ENCODE measurements at places on chromosomes 5 and 9. TPM values are rescaled to one million over a fixed set of nuclear protein-coding genes. Genes with fewer than 3 reads are reported as not detected.

The IL33 gene
- total RNA-seq: 24.4 TPM

The CDH9 gene
- not detected for total RNA-seq

The SLC36A2 gene
- not detected for total RNA-seq

DNA sequence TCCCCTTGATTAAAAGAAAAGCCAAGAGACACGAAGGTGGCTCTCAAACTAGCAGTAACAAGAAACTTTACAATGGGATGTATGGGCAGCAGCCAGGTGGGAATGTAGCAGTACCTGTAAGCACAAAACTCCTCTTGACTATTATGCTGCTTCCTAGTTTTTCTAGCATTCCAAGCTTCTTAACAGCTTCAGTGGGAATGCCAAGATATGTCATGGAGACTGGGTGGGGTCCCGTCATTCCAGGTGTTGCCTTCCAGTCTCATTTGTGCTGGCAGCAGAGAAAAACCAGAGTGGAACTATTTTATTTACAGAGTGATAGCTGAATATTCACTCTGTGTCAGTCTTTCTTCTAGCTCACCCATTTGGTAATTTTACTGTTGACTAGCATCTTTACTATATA, 236.6 kb downstream of the ARL15 start:
- no peak overlapping the region for H3K4me3 ChIP-seq
- DNase-seq: no peak
- no peak overlapping the region for H3K27ac ChIP-seq
- H3K27me3 ChIP-seq: no peaks in the 10 kb centered on the region

DNA sequence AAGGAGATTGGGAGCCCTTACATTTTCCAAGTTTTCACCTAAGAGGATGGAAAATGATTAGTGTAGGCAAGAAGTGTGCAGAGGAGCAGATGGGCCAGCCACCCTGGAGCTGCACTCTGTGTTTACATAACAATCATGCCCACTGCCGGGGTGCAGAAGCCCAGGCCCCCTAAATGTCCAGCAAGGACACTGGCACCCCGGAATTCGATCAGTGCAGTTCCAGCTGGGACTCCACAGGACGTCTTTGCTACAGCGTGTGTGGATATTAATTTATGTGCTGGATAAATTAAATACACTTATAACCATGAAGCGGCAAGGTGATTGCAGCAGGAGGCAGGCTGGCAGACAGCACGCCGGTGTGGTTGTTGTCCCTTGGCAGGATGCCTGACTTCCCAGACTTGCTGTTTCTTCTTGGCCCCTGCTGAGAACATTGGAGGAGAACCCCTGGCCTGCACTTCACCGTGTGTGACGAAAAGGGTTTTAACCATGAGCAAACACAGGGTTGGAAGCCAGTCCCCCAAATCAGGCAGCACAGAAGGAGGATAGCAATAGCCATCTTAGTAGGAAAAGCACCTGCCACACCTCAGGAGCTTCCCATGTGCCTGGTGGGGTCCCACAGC, 73.7 kb downstream of the GADD45G start:
- H3K4me3 ChIP-seq: no peak overlapping the region
- H3K27ac ChIP-seq: no peak overlapping the region
- DNase-seq: no peak
- H3K27me3 ChIP-seq: no peaks in the 10 kb centered on the region

DNA sequence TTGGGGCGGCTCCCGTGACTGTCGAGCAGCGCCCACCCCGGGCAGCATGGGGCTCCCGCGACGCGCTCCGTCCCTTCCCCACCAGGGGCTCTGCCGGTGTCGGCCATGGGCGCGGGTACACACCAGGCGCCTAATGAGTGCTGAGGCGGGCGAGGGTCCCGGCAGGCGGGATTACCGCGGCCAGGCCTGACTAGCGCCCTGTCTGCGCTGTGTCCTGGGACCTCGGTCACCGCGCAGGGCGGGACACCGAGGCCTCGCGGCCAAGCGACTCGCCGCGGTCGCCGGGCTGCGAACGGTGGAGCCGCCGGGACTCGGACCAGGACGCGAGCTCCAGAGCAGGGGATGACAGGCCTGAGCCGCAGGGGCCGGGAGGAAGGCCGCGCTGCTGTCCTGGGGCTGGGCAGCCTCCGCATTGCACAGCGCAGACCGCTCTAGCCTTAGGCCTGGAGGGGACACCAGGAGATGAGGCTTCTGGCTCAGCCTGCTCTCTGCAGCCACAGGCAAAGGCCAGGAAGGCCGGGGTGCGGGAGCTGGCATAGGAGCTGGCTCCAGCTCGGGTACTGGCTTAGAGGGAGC, 14.1 kb downstream of the LCN10 start:
- peak overlapping the region; percentile 82 for H3K4me3 ChIP-seq
- H3K36me3 ChIP-seq: peaks cover 33% of the 10 kb centered on the region
- no peaks in the 10 kb centered on the region for H3K27me3 ChIP-seq
- peak overlapping the region; percentile 77 for H3K27ac ChIP-seq

GRCh38 chr9:93827545-93828330, 127.4 kb downstream of the BARX1 start:
- peaks cover 4% of the 10 kb centered on the region for H3K4me1 ChIP-seq
- H3K27ac ChIP-seq: no peak overlapping the region
- H3K27me3 ChIP-seq: no peaks in the 10 kb centered on the region
- DNase-seq: peak; percentile 58
- no peaks in the 10 kb centered on the region for H3K36me3 ChIP-seq

GRCh38 chr9:131736431-131736830, 3.4 kb downstream of the RAPGEF1 start:
- H3K27ac ChIP-seq: peak overlapping the region; percentile 71
- H3K36me3 ChIP-seq: no peaks in the 10 kb centered on the region
- no peak for DNase-seq
- H3K4me3 ChIP-seq: no peak overlapping the region

GRCh38 chr9:27485158-27485557, 38.9 kb upstream of the IFNK start:
- no peaks in the 10 kb centered on the region for H3K36me3 ChIP-seq
- H3K27ac ChIP-seq: no peak overlapping the region
- no peak overlapping the region for H3K4me3 ChIP-seq
